ENCODE measurements at places on chromosomes 1 and 21. TPM values are rescaled to one million over a fixed set of nuclear protein-coding genes. Genes with fewer than 3 reads are reported as not detected.

Gene WNT3A
- polyA plus RNA-seq = not detected

Gene FCMR
- polyA plus RNA-seq = 4.2 TPM

Gene GNAI3
- polyA plus RNA-seq = 10.9 TPM

Gene PEAR1
- 34.1 TPM for polyA plus RNA-seq

Gene NTRK1
- polyA plus RNA-seq = 0.11 TPM

Gene OXCT2
- polyA plus RNA-seq = 0.53 TPM

Gene CREB3L4
- polyA plus RNA-seq = 34.9 TPM

Gene RXRG
- 15.5 TPM for polyA plus RNA-seq

Gene PYCR2
- 58.6 TPM for polyA plus RNA-seq

Gene INSRR
- 0.12 TPM for polyA plus RNA-seq

Gene RGS18
- polyA plus RNA-seq = 3.2 TPM

Gene NHLH1
- polyA plus RNA-seq = 0.35 TPM

Gene PRRX1
- polyA plus RNA-seq = 2.4 TPM

Gene RPTN
- polyA plus RNA-seq = not detected

Gene MTHFR
- 13.4 TPM for polyA plus RNA-seq

Gene TFF3
- 13.1 TPM for polyA plus RNA-seq

All from right lung (tissue), 10 donors.